Heart left ventricle (tissue), 16 donors: ENCODE measurements at places on chromosomes 3 and 15. TPM values are rescaled to one million over a fixed set of nuclear protein-coding genes. Genes with fewer than 3 reads are reported as not detected.

DNA sequence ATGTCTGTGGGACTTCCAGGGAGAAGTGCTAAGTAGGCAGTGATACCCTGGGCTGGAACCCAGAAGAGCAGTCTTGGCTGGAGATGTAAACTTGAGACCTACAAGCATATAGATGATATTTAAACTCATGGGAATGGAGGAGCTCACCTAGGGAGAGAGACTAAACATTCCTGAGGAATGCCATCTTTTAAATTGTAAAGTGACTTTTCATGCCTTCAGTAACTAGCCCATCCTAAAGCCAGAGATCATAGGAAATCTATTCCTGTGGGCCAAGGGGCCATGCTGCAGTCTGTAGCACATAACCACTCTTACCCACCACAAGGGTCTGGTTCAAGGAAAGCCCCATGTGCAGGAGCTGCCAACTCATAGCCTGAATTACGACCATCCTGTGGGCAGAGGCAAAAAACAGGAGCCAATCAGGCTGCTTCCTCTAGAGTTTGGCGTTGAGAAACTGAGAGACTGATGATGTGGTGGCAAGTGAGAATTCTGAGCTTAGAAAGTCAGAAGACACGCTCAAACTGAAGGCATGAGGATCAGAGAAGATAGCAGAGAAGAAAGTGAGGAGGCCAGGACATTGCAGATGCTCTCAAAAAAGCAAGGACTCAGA lies 37.5 kb downstream of the CTDSPL start:
- no peaks in the 10 kb centered on the region for H3K27me3 ChIP-seq
- no peak for DNase-seq
- no peak overlapping the region for H3K27ac ChIP-seq

The DGKG gene
- total RNA-seq: 40.8 TPM

The B3GALNT1 gene
- total RNA-seq: 67.0 TPM

DNA sequence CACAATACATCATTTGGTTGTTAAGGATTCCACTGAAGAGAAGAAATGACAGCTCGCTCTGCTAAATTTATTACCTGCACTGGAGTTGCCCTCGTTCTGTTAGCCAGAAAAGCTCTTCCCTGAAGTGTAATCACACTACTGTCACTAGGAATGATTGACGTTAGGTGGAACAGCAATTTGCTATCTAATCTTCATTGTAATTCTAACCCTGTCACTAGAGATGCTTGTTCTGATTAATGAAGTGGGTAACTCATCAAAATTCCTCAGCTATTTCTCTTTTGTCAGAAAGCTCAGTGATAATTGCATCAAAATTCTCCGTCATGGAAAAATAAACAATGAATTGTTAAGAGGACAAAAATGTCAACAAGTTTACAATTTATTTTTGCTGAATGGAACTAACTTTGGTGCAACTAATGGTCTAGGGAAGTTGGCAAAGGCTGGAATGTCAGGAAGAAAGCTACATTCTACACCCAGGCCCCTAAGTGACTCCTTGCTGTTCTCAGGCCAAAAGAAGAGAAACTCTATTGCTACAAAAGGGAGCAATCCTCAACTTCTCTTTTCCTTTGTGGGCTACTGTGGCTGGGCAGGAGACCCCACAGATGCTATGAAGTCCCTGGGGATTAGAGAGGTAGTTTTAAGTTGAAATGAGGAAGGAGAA lies 34.1 kb downstream of the CCDC191 start:
- peaks cover 3% of the 10 kb centered on the region for H3K36me3 ChIP-seq
- no peak for DNase-seq
- H3K27ac ChIP-seq: no peak overlapping the region
- H3K4me1 ChIP-seq: no peaks in the 10 kb centered on the region
- no peaks in the 10 kb centered on the region for H3K27me3 ChIP-seq
- H3K4me3 ChIP-seq: no peak overlapping the region

- no peaks in the 10 kb centered on the region for H3K4me1 ChIP-seq
- H3K36me3 ChIP-seq: no peaks in the 10 kb centered on the region
- H3K27me3 ChIP-seq: no peaks in the 10 kb centered on the region
- no peak overlapping the region for H3K27ac ChIP-seq
- DNase-seq: no peak
These were observed 74.2 kb downstream of the NMD3 start for GRCh38 chr3:161295325-161295724.

GRCh38 chr3:31671976-31672375 lies 139.3 kb downstream of the STT3B start:
- H3K4me1 ChIP-seq: no peaks in the 10 kb centered on the region
- no peak for DNase-seq
- H3K36me3 ChIP-seq: no peaks in the 10 kb centered on the region
- no peak overlapping the region for H3K27ac ChIP-seq
- no peaks in the 10 kb centered on the region for H3K27me3 ChIP-seq

DNA sequence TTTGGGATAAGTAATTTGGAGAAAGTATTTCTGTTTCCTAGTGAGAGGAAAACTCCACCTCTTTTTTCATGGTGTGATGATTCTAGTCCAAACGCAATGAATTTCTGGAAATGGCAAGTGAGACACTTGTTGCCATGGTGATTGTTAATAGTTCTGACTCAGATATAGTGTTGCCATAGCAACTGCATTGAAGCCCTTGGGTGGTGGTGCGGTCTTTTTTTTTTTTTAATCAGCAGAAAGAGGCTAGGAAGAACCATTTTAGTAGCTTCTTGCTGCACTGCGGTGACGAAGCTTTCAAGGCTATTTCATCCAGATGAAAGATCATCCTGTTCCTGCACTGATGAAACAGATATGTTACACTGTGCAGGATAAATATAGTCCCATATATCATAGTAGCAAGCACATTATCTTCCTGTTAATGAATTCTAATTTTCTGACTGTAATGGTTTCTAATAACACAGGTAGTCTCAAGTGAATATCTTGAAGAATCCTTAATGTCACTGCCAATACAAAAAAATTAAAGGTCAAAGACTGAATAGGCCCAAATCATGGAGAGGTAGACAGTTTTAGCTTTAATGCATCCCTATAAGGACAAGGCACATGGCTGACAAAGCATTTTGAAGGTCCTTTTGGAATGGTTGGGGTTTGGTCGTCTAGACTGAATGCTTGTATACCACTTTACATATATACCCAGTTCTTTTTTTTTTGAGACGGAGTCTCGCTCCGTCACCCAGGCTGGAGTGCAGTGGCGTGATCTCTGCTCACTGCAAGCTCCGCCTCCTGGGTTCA lies 125.1 kb upstream of the ZBTB20 start:
- H3K27me3 ChIP-seq: no peaks in the 10 kb centered on the region
- H3K4me1 ChIP-seq: no peaks in the 10 kb centered on the region
- no peak overlapping the region for H3K4me3 ChIP-seq

GRCh38 chr15:63474810-63475316 lies 29.5 kb upstream of the USP3 start:
- H3K4me3 ChIP-seq: no peak overlapping the region
- peaks cover 10% of the 10 kb centered on the region for H3K4me1 ChIP-seq
- no peaks in the 10 kb centered on the region for H3K36me3 ChIP-seq
- no peaks in the 10 kb centered on the region for H3K27me3 ChIP-seq
- no peak overlapping the region for H3K27ac ChIP-seq

- no peaks in the 10 kb centered on the region for H3K4me1 ChIP-seq
- no peak for DNase-seq
- no peak overlapping the region for H3K4me3 ChIP-seq
- H3K36me3 ChIP-seq: no peaks in the 10 kb centered on the region
These were observed 125.4 kb upstream of the PLCL2 start for GRCh38 chr3:16759227-16759903.

- H3K27ac ChIP-seq: no peak overlapping the region
- no peaks in the 10 kb centered on the region for H3K36me3 ChIP-seq
- H3K4me1 ChIP-seq: peaks cover 6% of the 10 kb centered on the region
- no peaks in the 10 kb centered on the region for H3K27me3 ChIP-seq
- H3K4me3 ChIP-seq: no peak overlapping the region
These were observed 62.7 kb downstream of the SSUH2 start for GRCh38 chr3:8581806-8582445.

The ALG1L2 gene
- total RNA-seq: not detected

DNA sequence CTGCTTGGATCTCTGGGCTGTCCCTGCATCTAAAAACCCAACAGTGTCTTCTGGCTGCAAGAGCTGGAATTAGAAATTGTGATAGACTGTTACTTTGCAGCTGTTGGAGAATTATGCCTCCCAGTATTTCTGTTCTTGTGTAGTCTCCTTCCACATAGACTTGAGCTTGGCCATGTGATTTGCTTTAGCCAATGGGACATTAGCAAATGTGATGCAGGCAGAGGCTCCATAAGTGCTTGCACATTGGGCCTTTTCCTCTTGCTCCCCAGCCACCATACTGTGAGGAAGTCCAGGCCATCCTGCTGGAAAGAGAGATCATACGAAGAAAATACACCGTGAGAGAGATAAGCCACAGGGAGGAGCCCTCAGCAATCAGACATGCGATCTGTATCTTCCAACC lies 33.8 kb upstream of the RASGRF1 start:
- H3K27ac ChIP-seq: no peak overlapping the region
- no peaks in the 10 kb centered on the region for H3K36me3 ChIP-seq
- no peaks in the 10 kb centered on the region for H3K27me3 ChIP-seq

- no peak for DNase-seq
- H3K27me3 ChIP-seq: no peaks in the 10 kb centered on the region
- H3K4me1 ChIP-seq: no peaks in the 10 kb centered on the region
- no peak overlapping the region for H3K27ac ChIP-seq
- H3K36me3 ChIP-seq: no peaks in the 10 kb centered on the region
These were observed 173.0 kb downstream of the STT3B start for GRCh38 chr3:31705736-31706135.

The FOXL2 gene
- not detected for total RNA-seq

DNA sequence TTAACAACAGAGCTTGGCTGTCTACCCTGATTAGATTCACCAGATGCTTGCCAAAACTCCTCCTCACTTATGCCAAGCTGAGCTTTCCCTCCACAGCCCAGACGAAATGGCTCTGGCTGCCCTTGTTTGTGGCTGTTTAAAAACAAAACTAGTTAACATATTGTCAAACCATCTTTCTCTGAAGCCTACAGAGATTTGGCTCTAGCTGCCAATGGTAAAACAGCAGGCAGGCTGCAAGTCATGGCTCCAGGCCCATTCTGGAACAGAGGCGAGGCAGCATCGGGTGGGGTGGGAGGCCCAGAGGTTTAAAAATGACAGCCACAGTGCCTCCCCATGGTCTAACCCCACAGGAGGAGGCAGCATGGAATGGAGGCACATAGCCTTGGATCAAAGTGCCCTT lies 75.9 kb downstream of the SCN5A start:
- no peak overlapping the region for H3K27ac ChIP-seq
- peaks cover 25% of the 10 kb centered on the region for H3K4me1 ChIP-seq
- H3K27me3 ChIP-seq: no peaks in the 10 kb centered on the region

DNA sequence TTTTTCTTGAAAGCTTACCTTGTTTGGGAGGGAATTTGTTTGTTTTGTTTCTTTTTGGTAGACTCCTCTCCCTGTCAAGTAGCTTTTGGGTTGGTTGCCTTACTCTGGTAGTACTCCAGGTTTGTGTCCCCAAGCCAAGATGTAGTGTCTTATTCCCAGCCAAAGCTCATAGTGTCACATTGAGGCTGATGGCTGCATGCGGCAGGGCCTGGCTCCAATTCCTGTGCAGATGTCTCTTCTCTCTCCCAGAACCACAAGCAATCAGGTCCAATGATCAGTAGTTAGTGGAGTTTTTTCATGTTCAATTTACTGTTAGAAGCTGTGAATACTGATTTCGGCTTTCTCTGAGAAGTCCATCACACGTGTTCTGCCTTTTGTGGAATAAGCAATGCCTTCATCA lies 221.1 kb upstream of the THBS1 start:
- no peaks in the 10 kb centered on the region for H3K27me3 ChIP-seq
- no peaks in the 10 kb centered on the region for H3K36me3 ChIP-seq
- no peak overlapping the region for H3K4me3 ChIP-seq
- no peak for DNase-seq
- H3K27ac ChIP-seq: no peak overlapping the region

DNA sequence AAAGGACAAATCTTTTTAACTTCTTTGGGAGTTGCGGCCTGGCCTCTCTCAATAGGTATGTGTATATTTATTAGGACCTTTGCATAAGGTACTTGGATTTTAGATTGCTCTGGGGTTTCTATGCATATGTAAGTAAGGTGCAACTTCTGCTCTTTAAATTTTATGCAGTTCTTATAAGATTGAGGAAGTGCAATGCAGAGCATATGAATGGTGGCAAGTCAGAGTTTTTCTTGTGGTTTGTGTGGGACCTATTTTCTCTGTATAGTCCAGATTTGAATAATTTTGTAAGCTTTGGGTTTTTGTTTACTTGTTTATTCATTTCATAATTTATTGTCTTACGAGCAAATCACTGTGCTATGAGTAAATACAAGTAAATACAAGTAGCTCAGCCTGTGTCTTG lies 101.5 kb downstream of the ATG7 start:
- H3K27me3 ChIP-seq: no peaks in the 10 kb centered on the region
- H3K4me1 ChIP-seq: no peaks in the 10 kb centered on the region
- H3K27ac ChIP-seq: no peak overlapping the region

The EIF1B gene
- 305 TPM for total RNA-seq

DNA sequence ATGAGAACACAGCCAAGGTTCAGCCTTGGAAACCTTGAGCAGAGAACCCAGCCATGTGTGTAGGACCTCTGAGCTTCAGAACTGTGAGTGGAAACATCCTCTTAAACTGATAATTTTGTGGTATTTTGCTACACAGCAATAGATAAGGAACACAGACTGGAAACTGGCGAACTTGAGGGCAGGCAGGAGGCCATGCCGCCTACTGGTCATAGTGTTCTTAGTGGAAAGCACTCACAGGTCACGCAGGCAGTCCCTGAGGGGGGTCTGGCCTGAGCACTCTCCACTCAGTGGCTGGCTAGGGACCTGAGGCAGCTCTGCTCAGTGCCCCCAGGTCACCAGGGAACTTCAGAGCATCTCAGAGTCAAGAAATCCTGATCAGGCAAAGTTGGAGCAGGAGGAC lies 9.7 kb upstream of the XIRP1 start:
- H3K4me1 ChIP-seq: peaks cover under 1% of the 10 kb centered on the region
- H3K27ac ChIP-seq: no peak overlapping the region
- H3K27me3 ChIP-seq: no peaks in the 10 kb centered on the region
- H3K36me3 ChIP-seq: no peaks in the 10 kb centered on the region

- H3K4me3 ChIP-seq: no peak overlapping the region
- no peak for DNase-seq
- peaks cover 21% of the 10 kb centered on the region for H3K4me1 ChIP-seq
- no peaks in the 10 kb centered on the region for H3K36me3 ChIP-seq
- no peaks in the 10 kb centered on the region for H3K27me3 ChIP-seq
- H3K27ac ChIP-seq: no peak overlapping the region
These were observed 14.8 kb downstream of the GNB4 start for GRCh38 chr3:179436517-179436916.

The TRNT1 gene
- total RNA-seq: 5.4 TPM

- peak overlapping the region; percentile 18 for H3K27ac ChIP-seq
- H3K27me3 ChIP-seq: no peaks in the 10 kb centered on the region
- H3K4me1 ChIP-seq: peaks cover 22% of the 10 kb centered on the region
- H3K36me3 ChIP-seq: no peaks in the 10 kb centered on the region
- no peak for DNase-seq
These were observed 16.1 kb upstream of the LARP6 start for GRCh38 chr15:70870051-70870450.
